Glutamatergic neuron (in vitro differentiated cells): ENCODE measurements at places on chromosomes 6 and 20. TPM values are rescaled to one million over a fixed set of nuclear protein-coding genes. Genes with fewer than 3 reads are reported as not detected.

- no peak for DNase-seq
Measured at GRCh38 chr6:135231469-135231844, 50.3 kb downstream of the MYB start.

DNA sequence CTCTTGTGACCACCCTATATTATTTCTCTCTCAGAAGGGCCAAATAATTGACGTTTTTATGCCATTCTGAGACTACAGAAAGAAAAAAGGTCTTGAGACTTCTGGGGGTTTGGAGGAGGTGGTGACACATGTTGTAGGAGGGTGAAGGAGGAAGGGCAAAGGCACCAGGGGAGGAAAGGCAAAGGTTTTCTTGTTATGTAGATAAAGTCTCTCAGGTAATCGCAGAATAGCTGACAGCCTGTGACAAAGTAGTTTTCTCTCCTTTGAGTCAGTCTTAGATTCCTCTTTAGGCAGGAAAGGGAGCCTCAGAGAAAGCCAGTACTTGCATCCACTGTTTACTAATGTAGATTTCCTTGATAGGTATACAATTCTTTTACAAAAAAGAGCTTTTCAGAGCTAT, 23.6 kb downstream of the OR2B2 start:
- no peak for DNase-seq

DNA sequence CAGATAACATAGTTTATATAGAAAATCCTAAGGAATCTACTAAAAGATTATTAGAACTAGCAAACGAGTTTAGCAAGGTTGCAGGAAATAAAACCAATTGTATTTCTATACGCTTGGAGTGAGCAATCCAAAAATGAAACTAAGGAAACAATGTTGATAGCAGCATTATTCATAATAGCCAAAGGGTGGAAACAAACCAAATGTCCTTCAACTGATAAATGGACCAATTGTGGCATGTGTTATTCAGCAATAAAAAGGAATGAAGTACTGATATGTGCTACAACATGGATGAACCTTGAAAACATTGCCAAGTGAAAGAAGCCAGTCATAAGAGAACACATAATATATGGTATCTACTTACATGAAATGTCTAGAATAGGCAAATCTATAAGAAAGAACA, 101.0 kb upstream of the VSTM2L start:
- no peak for DNase-seq

- DNase-seq = no peak
Measured at GRCh38 chr6:134663800-134664535, 285.9 kb downstream of the ALDH8A1 start.

The PRICKLE4 gene
- total RNA-seq = 2.3 TPM

GRCh38 chr6:123417535-123417934, 219.2 kb downstream of the TRDN start:
- no peak for DNase-seq

DNA sequence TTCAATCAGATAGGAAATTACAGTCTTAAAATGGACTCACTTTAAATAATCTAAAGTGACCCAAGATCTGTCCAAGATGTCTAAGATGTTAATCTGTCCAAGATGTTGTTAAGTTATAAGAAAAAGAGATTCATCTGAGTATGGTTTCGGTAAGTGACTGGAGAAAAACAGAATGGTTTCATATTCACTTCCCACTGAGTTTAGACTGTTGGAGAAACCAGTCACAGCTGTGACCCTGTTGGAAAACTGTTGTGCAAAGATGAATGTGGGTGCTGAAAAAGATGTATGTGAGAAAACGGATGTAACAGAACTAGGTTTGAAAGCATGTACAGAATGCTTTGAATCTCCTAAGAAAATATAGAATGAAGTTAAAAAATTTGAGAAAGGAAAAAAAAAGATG, 325.9 kb downstream of the COL12A1 start:
- DNase-seq = no peak

GRCh38 chr6:57224769-57225515, 2.8 kb upstream of the RAB23 start:
- no peak for DNase-seq

GRCh38 chr6:166508726-166509125, 77.8 kb downstream of the RAMACL start:
- no peak for DNase-seq

The DEK gene
- 33.8 TPM for total RNA-seq

The KCNK16 gene
- total RNA-seq = not detected

DNA sequence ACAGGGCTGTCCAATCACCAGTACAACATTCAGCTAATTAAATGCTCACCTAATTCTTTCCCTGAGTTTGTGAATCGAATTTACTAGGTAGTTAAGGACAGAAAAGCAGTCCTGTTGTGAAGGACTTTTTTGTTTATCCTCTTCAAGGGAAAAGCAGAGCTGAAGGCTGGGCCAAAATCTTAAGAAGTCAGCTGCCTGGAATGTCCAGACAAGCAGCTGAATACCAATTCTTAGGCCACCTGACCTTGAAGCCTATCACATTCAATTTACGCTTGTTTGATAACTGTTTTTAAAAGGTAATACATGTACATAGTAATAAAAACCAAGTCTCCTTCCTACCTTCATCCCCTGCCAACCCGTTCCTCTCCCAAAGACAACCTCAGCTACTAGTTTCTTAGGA, 56.4 kb downstream of the UQCC1 start:
- no peak for DNase-seq

DNA sequence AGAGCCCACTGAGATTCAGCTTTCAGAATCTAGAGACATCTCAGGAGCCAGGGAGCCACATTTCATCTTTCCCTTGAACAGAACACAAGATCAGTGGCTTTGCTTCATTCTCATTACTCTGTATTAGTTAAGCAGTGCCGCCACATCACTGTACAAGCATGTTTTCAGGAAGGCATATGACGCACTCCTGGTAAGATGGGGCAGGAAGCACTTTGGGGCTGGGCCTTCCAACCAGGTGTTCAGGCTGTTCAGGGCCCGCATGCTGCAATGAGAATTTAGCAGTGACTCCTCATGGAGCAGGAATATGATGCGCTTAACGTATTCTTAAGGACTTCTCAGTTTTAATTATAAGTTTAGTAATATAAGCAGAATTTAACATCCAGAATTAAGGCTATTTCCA, 29.7 kb upstream of the GNRH2 start:
- DNase-seq = no peak

DNA sequence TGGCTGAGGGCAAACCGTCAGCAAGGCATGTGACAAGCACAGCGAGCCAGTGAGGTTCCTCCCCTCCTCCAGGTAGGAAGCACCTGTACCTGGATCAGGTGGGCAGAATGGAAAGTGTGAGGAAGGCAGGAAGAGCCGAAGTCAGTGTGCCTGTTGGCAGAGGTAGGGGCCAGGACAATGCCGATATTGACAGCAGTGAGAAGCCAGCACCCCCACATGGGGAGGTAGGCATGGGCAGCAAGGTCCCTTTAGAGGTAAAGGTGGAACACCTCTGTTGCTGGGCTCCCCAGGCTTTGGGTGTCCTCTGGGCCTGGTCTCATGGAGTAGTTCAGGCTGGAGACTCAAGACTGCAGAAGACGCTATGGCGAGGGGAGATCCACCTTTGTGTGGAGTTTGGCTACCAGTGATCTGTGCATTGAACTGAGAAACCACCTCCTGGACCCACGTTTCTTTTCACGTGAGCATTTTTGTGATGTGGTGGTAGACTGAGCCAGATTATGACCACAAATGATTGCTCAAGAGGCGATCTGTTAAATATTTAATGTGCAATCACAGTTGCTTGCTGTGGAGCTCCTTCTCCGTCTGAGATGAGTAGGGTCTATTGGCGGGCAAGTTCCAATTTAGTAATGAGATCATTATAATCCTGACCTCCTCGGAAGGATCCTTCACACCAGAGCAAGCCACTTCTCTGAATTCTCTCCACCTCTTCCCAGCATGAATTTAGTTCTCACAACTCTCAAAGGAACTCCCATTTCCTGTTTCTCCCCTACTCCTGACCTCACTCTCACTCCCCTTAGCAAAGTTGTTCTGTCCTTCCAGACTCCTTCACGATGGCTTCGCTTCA, 174.8 kb downstream of the CDH26 start:
- no peak for DNase-seq

The FAM209B gene
- not detected for total RNA-seq
